ENCODE measurements at places on chromosomes 3 and 15.

- no peak for DNase-seq
Measured at GRCh38 chr3:123102826-123103225, 36.0 kb downstream of the PDIA5 start.

DNA sequence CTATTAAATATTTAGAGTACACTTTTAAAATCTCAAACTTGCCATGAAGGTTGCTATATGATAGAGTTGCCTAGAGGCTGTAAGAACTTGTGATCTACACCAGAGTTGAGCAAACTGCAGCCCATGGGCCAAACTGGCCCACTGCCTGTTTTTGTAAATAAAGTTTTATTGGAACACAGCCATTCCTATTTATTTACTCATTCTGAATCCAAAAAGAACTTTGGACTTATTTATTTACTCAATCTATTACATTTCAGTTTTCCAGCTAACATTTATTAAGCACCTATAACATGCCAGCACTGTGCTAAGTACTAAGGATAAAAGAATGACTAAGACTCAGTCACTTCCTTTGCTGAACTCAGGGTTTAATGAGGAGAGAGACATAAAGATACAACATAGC lies 403.6 kb downstream of the ERC2 start:
- DNase-seq, result no peak

DNA sequence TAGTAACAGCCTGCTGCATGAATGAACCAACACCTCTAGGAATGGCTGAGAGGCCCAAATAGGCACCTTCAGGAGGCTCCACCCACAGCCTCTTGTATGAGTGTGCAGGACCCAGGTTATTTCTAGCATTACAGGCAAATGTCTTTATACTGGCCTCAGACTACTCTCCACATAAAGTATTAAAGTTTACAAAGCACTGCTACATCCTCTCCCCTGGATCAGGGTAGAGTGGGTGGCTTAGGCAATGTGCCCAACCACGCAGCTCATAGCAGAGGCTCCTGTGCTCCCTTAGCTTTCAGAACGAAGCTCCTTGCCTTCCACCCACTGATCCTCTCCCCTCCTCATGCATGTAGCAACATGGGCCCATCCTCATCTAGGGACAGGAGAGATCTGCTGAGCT lies 16.3 kb downstream of the TMEM43 start:
- no peak for DNase-seq

DNA sequence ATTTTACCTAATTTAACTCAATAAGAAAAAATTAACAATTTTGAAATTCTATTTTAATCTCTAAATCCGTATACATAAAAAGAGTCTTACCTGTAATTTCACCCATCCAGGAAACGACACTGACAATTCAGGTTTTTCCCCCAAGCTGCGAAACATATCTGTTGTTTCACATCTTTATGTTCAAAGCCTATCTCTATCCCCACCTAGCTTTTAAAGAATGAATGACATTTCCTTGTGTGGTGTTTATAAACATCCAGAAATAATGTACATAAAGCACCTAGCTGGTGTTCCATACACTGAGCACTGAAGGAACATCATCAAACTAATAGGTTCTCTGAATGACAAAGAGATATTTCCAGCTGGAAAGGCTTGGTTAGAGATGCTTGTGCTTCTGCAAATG lies 867.8 kb downstream of the SQOR start:
- no peak for DNase-seq

DNA sequence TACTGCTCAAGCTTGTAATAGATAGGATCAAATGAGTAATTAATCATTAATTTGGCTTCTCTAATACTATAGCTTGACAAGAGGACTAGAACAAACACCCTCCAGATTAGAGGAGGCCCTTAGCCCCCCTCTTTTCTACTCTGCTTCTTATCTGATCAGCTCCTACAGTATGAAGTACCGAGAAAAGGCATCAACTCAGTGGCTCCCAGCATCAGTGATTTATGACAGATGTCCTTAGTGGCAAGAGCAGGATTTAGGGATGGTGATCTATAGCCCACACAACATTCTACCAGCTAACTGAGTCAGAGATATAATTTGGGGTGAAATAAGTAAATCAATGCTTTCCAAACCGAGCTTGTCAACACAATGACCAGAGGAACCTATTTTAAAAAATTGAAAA lies 541.1 kb downstream of the NLGN1 start:
- no peak for DNase-seq

DNA sequence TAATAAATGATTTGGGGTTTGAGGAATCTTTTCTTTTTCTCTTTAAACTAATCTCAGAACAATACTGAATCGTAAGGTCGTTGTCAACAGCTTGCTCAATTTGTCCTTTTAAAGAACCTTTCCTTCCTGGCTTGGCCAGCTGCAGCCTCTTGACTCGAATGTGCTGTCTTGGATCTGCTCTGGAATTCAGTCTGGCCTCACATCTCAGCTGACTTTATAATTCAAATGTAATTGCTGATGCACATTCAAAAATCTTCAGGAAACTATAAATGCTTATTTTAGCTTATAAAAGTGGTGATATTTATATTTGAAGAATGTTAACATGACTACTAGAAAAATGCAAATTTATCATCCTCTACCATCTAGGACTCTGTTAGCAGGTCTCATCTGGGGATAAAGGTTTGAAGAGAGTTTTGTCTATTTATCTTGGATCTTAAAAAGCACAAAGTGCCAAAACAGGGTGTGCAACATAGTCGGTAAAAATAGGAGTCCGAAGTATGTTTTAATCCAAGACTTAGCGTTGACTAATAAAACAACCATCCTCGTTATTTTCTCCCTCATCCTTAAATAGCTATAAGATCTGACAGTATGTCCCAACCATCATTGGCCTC lies 1035.2 kb downstream of the MCTP2 start:
- no peak for DNase-seq

- no peak for DNase-seq
Measured at GRCh38 chr15:67755264-67755663, 70.0 kb upstream of the SKOR1 start.

DNA sequence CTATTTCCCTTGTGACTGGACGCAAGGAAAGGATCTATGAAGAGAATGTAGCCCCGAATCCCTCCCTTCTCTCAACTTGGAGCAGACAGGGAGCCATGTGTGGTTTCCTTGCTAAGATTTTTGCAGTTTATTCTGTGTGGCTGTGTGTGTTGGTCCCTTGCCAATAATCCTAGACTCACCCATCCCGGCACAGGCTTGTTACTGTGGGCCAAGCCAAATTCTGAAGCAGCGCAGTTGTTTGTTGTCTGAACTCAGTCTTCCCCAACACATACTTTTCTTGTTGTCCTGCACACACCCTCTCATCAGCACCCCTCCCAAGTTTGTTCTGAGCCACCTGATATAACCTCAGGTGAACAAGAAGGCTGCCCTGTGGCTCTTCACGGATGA lies 193.3 kb upstream of the CTDSPL start:
- no peak for DNase-seq

DNA sequence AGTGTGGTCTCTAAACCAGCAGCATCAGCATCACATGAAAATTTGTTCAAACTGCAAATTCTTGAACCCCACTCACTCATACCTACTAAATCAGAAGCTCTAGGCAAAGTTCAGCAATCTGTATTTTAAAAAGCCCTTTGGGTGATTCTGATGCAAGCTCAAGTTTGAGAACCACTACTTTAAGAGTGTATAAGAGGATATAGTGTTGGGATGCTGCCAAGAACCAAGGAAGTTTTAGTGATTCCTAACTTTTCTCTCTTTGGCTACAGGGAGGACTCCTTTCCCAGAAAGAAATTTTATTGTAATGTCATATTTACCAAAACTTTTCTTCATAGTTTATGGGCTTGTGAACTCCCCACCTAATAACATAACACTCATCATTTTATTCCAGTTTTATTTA lies 422.2 kb downstream of the TBC1D5 start:
- DNase-seq, result no peak

- DNase-seq, result no peak
Measured at GRCh38 chr15:42215913-42216829, 8.1 kb upstream of the VPS39 start.

DNA sequence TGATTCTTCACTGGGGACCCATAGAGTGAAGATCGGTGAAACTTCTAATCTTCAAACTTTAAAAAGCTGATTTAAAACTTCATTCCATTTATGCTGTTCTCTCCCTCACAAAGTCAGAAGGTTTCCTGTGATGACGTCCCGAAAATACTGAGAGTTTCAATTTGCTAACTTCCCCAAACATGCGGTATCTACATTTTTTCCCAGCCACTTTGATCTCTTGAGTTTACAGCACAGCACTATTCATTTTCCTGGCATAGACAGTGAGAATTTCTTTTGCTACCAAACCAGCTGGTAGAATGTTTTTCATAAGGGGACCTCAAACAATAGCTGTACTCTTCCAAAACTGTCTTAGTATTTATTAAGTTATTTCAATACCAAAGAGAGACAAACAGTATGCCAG lies 156.8 kb downstream of the LSAMP start:
- no peak for DNase-seq

GRCh38 chr3:121659586-121659985 lies 1.1 kb downstream of the HCLS1 start:
- DNase-seq, result no peak

Data from cerebellar nuclear complex (tissue), 1 donor.